ENCODE measurements at places on chromosomes 5 and 9. TPM values are rescaled to one million over a fixed set of nuclear protein-coding genes. Genes with fewer than 3 reads are reported as not detected.

TSLP gene
- total RNA-seq = not detected

ANKRD34B gene
- not detected for total RNA-seq

FAM169A gene
- total RNA-seq = 7.7 TPM

CXCL14 gene
- 0.10 TPM for total RNA-seq

EQTN gene
- total RNA-seq = not detected

ARHGEF28 gene
- 12.2 TPM for total RNA-seq

FRRS1L gene
- total RNA-seq = 0.19 TPM

SV2C gene
- total RNA-seq = not detected

BAAT gene
- total RNA-seq = 0.34 TPM

KLHL9 gene
- total RNA-seq = 19.6 TPM

FGF18 gene
- total RNA-seq = 1.0 TPM

SLIT3 gene
- total RNA-seq = 18.1 TPM

SERF1A gene
- total RNA-seq = not detected

MSX2 gene
- total RNA-seq = 4.9 TPM

NMUR2 gene
- total RNA-seq = 0.13 TPM

DNAI1 gene
- total RNA-seq = 0.65 TPM

CKMT2 gene
- total RNA-seq = not detected

OTP gene
- 0.13 TPM for total RNA-seq

GRXCR2 gene
- not detected for total RNA-seq

FBXW11 gene
- 37.2 TPM for total RNA-seq

MZB1 gene
- not detected for total RNA-seq

CDC25C gene
- 10.5 TPM for total RNA-seq

COL15A1 gene
- 0.56 TPM for total RNA-seq

PRR7 gene
- 30.9 TPM for total RNA-seq

NFIB gene
- total RNA-seq = 10.1 TPM

PKD2L2 gene
- not detected for total RNA-seq

LIFR gene
- total RNA-seq = 4.3 TPM

TMC1 gene
- 0.13 TPM for total RNA-seq

SMIM33 gene
- not detected for total RNA-seq

ADGRV1 gene
- total RNA-seq = 0.83 TPM

All from A549 treated with GW870086 at 1 μM for 4 hours (cell line).